ENCODE measurements at places on chromosomes 2 and 18.

- no peak for DNase-seq
These were observed 366.2 kb downstream of the TNS1 start for GRCh38 chr2:217636578-217636977.

DNA sequence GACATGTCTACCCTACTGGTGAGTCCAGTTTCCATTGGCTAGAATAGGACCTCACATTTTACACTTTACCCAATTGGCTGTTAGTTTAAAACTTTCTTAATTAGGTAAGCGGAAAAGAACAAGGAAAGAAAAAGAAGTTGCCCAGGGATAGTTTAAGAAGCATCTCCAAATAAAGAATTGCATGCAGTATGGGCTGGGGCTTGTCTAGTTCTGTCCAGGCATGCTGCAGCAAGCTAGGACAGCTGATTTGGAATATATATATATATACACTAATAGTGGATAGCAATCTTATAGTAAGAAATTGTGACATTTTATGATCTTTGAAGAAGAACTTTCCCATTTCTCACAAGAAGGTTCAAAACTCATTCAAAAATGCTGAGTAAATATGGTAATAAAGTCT lies 90.0 kb upstream of the ERBB4 start:
- no peak for DNase-seq

DNA sequence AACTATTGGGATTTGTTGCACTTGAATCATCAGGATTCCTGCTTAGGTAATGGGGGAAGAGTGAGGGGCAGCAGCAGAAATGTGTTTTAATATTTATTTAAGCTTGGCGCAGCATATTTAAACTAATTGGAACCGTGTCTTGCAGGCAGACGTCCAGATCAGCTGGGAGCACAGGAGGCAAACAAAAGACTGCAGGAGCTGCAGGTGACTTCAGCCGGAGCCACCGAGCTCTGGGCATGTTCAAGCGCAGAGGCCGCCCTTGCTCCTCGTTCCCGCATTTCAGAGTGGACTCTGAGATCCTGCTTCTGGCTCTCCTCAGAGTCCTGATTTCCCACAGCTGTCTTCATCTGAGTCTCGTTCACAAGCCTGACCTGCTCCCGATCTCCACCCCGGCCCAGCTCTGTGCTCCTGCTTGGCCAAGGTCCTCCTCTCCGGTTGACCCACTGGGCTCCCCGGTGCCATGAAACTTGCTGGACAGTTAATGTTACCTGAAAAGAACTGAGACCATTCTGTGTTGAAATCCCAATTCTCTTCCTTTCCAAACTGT lies 475.5 kb downstream of the SOX11 start:
- DNase-seq: no peak

- DNase-seq: no peak
These were observed 44.3 kb downstream of the LPIN2 start for GRCh38 chr18:2968606-2969005.

- DNase-seq: no peak
These were observed 89.7 kb downstream of the TMEM247 start for GRCh38 chr2:46569061-46569560.

- DNase-seq: no peak
These were observed 45.3 kb downstream of the PIKFYVE start for GRCh38 chr2:208311321-208311720.

DNA sequence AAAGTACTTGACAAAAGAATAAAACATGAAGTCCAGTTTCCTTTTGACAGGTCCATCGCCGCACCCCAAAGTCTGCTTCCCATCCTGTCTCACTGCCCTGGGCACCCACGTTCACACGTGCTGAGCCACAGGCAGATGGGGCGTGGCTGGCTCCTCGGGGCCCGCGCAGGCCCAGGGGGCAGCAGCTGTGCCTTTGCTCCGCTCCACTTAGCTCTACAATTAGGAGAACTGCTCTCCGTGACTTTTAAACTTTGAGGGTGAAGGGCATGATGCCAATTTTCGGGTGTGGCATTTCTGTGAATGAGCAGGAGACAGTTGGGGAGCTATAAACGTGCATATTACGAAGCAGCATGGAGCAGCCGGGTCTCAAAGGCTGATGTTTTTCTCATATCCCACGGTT lies 152.4 kb downstream of the TDRD15 start:
- no peak for DNase-seq

DNA sequence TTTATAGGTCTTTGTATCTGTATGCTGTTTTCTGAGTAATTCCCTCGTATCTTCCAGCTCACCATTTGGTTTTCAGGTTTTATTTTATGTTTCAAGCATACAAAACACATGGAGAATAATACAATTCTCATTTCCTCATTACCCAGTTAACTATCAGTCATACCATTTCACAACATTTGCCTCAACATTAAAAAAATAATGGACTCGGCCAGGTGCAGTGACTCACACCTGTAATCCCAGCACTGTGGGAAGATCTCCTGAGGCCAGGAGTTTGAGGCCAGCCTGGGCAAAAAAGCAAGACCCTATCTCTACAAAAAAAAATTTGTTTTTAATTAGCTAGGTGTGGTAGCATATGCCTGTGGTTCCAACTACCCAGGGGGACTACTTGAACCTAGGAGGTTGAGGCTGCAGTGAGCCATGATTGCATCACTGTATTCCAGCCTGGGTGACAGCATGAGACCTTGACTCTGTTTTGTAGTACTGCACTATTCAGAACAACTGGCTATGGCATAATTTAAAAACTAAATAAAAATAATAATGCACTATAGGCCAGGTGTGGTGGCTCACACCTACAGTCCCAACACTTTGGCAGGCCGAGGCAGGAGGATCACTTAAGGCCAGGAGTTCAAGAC lies 20.3 kb downstream of the NPC1 start:
- DNase-seq: no peak

DNA sequence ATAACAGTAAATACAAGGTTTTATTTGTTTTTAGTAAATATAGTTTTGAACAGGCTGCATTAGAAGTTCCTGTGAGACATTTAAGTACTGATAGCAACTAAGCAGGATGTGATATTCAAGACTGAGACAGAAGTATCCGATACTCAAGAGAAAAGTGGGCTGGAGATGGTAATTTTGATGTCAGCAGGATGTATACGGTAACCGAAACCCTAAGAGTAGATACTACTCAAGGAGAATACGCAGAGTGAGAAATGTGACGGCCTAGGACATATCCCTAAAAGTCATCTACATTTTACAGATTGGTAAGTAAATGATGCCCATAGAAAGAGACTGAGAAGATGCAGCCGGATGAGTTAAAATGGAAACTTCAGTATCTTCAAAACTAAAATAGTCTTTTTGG lies 115.4 kb downstream of the GORASP2 start:
- DNase-seq: no peak

DNA sequence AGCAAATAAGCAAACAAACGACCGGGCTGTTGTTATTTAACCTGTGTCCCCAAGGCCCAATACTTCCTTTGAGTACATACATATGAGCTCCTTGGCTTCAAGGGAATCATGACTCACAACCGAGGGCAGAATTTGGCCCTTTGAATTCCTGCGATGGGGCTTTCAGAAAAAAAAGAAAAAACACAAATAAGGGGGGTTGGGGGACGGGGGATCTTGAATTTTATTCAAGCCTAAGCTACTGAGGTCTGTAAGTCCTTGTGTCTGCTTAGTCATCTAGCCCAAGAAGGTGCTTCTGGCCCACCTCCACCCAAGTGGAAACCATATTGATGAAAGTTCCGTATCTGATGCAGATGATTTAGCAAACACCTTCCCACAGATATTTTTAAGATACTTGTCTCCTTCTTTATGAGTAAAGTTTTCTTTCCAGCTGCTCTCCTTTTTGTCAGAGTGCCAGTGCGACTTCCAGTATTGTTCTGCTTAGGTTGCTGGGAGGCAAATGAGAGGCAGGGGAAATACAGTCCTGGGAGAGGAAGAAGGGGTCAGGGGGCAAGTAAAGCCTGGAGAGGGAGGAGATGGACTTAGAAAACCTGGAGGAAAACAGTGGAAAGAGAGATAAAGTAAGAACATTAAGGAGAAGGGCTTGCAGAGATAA lies 169.6 kb downstream of the ZEB2 start:
- DNase-seq: no peak

GRCh38 chr18:41646915-41647620 lies 308.0 kb upstream of the PIK3C3 start:
- no peak for DNase-seq

- DNase-seq: no peak
These were observed 3.2 kb downstream of the BOD1L2 start for GRCh38 chr18:57150081-57150480.

DNA sequence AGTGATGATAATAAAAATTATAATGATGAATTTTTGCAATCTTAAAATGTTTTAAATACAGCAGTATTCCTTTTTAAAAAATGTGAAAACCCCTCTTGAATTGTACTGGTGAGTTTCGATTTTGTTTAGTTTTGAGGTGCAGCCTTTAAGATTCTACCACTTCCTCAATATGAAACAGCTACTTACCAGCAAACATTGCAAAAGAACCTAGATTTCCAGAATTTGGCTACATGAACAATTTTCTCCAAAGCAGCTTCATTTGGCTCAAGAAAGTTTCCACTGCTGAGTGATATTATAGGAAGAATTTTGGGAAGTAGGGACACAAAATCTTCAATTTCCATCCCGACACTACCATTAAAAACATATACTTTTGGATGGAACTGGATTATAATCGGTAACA lies 12.0 kb downstream of the TCF4 start:
- DNase-seq: no peak

DNA sequence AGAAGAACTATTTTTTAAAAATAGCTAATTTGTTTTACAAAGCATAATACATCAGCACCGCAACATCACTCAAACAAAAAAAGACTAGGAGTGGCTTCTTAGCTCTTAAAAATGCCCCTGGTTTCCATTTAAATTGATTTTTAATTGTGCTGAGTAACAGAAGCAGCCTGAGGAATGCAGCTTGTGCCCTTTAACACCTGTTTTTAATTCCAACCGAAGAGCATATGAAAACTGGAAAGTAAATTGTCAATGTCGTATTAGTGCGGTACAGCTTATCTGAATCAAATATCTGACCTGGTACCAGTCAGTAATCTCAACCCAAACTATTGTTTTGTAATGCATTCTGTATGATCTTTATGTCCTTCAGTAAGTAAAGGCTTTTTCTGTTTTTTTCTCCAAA lies 13.2 kb upstream of the CD302 start:
- DNase-seq: no peak

Measured in stimulated activated CD4-positive, alpha-beta T cell treated with anti-CD3 and anti-CD28 coated beads, Interleukin-12 subunit alpha, Interleukin-12 subunit beta, amount 100 ng/mL, for 4 hours (primary cell).